Mesenteric fat pad (tissue), 1 donor: ENCODE measurements at places on chromosomes 12 and 14. TPM values are rescaled to one million over a fixed set of nuclear protein-coding genes. Genes with fewer than 3 reads are reported as not detected.
A peak's percentile ranks its signal among the peaks of the same experiment; 100 is the strongest.

DNA sequence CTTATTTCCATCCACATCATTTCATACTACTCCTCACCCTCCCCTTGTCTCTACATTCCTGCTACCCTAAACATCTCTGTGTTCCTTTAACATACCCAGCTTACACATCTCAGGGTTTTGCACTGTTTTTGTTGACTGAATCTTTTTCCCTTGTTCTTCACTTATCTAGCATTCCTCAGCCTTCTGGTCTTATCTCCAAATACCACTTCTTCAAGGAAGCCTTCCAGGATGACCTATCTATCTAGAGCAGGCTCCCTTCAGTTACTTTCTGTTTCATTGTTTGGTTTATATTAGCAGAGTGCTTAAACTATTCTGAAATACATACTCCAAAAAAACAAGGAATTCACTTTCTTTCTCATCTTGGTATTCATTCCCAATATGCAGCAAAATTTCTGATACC is 353.1 kb downstream of the NAV3 start:
- DNase-seq, result no peak

GRCh38 chr12:103868215-103868614 is 27.2 kb upstream of the NT5DC3 start:
- DNase-seq, result no peak

Gene SYT1
- 0.87 TPM for total RNA-seq

Gene NGB
- not detected for total RNA-seq

GRCh38 chr12:126519833-126520232 is 1454.6 kb downstream of the AACS start:
- DNase-seq, result no peak

- DNase-seq, result no peak
Measured at GRCh38 chr14:22070119-22070982, 396.7 kb upstream of the OR4E1 start.

GRCh38 chr14:72662214-72662613 is 231.7 kb downstream of the DPF3 start:
- no peak for DNase-seq

GRCh38 chr12:122643207-122643805 is 59.9 kb downstream of the HCAR2 start:
- DNase-seq, result no peak

GRCh38 chr12:133130808-133131128 is 341 bp downstream of the ZNF10 start:
- no peak for DNase-seq

DNA sequence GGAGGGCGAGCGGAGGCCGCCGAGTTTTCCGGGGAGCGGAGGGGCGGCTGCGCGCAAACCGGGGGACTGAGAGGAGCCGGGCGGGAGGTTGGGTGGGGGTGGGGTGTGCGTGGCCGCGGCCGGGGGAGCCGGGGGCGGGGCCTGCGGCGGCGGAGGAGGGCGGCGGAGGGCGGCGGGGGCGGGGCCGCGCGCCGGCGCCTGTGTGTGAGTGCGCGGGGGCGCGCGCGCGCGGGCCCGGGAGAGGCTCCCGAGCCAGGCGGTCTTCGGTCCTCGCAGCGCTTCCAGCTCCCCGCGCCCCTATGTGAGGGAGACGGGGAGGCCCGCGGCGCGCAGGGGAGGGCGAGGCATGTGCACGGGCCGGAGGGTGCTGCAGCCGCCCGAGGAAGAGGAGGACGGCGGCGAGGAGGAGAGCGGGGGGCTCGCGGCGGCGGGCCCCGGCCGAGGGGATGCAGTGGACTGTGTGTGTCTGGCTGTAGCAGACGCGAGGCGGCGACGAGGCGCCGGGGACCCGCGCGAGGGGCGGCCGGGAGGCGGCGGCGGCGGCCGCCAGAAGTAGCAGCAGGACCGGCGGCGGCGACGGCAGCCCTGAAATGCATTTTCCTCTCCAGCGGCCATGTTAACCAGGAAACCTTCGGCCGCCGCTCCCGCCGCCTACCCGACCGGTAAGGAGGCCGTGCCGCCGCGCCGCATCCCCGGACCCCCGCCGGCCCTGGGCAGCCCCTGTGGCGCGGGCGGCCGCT is at the start of gene DYRK2:
DYRK2 (plus strand) TSS at position 225 of the 740 bp plus-strand sequence; CDS start at position 614, 389 bp downstream.
- no peak for DNase-seq

DNA sequence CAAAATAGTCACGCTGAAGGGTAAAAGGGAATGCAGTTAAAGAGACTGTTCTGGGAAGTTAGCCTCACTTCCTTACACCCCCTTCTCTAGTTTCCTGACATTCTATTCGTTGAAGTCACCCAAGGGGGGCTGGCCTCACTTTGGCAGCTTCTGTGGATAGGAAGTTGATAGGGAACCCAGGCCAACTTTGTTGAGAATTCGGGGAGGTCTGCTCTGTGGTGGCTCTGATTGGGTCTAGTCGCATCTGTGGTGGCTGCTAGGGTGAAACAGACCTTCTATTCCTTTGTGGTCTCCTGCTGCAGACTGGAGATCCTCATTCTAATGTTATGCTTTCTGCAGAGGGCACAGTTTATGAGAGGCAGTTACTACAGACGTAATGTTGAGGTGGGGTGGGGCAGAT is 28.8 kb upstream of the GZMB start:
- no peak for DNase-seq

Gene GLIPR1
- total RNA-seq, result 52.2 TPM

DNA sequence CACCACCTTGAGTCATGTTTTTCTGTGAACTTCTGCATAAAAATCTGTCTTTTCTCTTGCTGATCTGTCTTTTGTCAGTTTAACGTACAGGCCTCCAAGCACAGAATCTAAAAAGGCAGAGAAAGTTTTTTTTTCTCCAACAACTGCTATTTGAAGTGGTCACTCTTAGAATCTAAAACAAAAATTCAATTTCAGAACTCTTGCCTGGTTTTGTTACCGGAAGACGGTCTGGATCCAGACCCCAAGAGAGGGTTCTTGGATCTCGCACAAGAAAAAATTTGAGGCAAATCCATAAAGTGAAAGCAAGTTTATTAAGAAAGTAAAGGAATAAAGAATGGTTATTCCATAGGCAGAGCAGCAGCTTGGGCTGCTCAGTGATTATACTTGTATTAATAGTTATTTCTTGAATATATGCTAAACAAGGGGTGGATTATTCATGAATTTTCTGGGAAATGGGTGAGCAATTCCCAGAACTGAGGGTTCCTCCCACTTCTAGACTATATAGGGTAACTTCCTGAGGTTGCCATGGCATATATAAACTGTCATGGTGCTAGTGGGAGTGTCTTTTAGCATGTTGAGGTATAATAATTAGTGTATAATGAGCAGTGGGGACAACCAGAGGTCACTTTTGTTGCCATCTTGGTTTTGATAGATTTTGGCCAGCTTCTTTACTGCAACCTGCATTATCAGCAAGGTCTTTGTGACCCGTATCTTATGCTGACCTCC is 150.0 kb upstream of the PLEKHA5 start:
- no peak for DNase-seq

DNA sequence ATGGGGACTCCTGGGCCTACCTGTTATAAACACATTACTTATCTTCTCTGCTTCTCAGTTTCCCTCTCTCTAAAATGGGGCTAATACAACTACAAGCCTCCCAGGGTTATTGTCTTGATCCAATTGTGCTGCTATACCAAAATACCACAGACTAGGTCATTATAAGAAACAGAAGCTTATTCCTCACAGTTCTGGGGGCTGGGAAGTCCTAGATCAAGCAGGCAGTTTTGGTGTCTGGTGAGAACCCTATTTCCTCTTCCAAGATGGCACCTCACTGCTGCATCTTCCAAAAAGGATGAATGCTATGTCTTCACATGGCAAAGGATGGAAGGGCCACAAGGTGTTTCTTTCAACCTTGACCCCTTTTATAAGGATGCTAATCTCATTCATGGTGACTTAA is 732.9 kb upstream of the TBX3 start:
- DNase-seq, result no peak

DNA sequence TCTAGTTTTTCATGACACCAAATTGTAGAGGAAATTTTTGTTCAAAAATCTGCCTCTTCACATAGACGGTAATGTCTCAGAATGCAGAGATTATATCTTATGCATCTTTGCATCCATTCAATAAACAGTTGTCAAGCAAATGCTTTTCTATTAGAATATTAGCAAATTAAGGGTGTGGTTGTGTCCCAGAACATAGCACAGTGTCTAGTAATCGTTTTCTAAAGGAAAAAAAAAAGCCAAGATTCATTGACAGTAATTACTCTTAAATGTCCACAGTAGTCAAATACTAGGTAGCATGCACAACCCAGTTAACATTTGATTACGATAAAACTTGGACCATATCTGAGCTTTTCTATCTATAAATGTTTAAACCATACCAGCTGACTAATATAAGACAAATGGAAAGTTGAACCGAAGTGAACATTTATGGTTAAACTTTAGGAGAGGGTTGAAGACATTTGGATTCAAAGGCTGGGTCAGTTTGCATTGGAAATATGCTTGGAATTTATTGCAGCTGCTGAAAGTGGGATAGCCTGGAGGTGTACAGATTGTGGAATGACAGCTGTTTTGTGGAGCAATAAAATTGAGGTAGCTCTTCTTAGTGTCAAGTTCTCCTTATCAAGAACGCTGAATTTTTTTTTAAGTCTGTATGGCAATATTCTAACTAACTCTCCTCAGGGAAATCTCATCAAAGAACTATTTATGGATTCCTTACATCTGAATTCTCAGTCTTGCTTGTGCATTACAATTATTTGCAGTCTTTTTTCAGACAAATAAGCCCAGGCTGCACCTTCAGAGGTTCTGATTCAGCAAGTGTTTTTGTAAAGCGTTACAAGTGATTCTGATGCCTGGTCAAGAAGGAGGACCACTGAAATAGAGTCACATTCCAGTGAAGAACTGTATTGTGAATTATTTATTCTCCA is 66.7 kb upstream of the ATP2B1 start:
- no peak for DNase-seq

DNA sequence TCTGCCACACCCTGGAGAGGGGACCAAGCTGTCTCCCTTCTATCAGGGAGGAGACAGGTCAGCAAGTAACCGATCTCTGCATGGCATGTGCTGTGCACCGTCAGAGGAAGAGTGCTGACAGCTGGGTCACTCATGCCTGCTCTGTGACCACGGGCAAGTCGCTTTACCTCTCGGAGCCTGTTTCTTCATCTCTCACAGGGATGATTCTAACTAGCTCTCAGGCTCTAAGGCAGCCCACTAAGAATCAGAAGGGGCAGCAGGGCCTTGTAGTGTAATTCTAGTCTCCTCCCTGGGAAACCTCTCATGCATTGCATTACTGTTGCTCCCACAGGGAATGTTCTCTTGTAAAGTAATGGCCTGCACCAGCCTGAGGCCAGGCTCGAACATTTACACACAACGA is 11.9 kb downstream of the CD9 start:
- DNase-seq, result no peak

Gene PPP4R3A
- 64.4 TPM for total RNA-seq

- no peak for DNase-seq
Measured at GRCh38 chr14:102616318-102616717, 23.9 kb downstream of the RCOR1 start.

- DNase-seq, result peak; percentile 33
Measured at GRCh38 chr12:104653730-104654664, 197.2 kb downstream of the CHST11 start.

DNA sequence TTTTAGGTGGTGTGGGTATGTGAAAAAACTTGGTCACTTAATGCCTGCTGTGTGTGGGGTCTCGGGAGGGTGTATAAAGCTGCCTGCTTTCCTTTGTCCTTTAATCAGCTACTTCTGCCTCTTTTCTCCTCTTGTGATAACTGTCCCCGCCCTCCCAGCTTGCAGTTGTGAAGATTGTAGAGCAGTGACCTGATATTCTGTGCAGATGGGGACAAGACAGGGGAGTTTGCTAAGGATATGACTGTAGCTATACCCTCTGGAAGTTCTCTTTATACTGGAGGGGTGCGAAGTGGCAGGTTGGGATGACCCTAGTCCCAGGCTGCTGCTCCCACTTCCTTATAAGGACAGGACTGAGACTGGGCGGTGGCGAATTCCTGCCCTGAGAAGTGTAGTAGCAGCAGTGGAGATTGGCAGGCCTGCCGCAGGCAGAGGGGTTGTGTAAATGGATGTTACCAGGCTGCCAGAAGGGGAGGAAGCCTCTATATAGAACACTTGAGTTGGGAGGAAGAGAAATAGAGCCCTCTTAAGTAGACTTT is 835 bp downstream of the MYL6 start:
- no peak for DNase-seq

DNA sequence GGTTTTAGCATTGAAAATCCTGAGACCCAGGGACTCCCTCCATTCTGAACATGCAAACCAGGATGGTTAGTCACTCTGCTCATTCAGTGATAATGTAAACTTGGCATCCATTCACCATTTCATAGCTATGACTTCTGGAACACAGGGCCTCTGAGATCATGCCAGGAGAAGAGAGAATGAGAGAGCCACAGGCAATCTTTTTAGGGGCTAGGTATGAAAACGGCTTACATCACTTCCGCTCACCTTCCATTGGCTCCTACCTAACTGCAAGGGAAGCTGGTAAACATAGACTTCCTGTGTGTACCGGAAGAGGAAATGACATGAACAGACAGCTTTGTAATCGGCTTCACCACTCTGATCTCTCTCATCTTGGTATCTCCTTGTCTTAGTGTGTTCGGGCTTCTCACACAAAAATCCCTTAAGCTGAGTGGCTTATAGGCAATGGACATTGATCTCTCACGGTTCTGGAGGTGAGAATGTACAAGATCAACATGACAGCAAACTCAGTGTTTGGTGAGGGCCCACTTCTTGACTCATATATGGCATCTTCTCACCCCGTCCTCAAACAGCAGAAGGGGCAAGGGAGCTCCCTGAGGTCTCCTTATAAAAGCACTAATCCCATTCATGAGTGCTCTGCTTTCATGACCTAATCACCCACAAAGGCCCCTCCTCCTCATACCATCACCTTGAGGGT is 465.9 kb upstream of the TBX3 start:
- no peak for DNase-seq

Gene RIPK3
- total RNA-seq, result 12.7 TPM

DNA sequence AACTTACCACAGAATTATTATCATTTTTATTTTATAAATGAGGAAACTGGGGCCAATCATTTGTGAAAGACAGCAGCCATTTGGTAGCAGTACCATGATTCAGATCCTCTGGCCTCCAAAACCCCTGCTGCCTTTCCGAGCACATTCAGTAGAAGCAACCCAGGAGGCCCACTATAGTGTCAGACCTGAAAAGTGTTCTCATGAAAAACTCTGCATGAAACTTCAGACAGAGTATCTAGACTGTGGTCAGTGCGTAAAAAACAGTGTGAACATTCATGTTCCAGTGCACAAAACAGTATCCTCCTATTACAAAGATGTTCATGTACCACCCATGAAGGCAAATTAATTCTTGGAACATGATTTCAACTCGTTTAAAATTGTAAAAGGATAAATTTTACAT is 112.0 kb downstream of the EPS8 start:
- DNase-seq, result no peak

Gene IL23A
- total RNA-seq, result 0.55 TPM

Gene GPR135
- total RNA-seq, result 7.5 TPM

GRCh38 chr12:39341179-39341578 is 101.7 kb downstream of the KIF21A start:
- DNase-seq, result no peak

Gene WDHD1
- 3.6 TPM for total RNA-seq

DNA sequence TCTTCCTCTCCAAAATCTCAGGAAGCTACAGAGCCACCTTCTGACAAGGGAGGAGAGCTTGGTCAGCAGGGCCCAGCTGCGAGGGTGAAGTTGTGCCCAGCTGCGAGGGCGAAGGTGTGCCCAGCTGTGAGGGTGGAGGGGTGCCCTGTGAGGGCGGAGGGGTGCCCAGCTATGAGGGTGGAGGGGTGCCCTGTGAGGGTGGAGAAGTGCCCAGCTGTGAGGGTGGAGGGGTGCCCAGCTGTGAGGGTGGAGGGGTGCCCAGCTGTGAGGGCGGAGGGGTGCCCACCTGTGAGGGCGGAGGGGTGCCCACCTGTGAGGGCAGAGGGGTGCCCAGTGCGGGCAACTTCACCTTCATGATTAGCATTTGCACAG is 20.4 kb upstream of the TTC7B start:
- DNase-seq, result peak; percentile 53

- DNase-seq, result no peak
Measured at GRCh38 chr12:563250-563781, 99.9 kb downstream of the NINJ2 start.
